Dermis microvascular lymphatic vessel endothelial cell (primary cell): ENCODE measurements at places on chromosomes 3 and 15.

DNA sequence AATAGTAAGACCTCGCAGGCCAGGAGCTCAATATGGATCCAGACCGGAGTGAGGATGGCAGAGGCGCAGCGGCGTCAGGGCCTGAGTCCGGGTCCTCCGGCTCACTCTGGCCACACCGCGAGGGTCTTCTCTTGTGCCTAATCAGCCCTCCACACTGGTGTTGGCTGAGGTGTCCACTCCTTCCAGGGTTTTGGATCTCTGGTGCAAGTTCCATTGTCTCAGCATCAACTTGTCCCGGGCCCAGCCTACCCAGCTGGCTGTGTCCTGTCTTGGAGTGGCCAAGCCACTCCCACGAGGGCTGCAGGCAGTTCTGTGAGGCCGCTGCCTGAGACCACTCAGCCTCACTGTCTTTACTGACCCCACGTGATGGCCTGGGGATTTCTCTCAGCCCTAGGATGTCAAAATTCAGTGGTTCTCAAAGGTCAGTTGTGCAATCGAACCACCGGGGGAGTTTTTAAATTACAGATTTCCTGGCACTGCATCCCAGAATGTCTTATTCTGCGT is 12.6 kb upstream of the GOLGA6L7 start:
- DNase-seq = no peak

DNA sequence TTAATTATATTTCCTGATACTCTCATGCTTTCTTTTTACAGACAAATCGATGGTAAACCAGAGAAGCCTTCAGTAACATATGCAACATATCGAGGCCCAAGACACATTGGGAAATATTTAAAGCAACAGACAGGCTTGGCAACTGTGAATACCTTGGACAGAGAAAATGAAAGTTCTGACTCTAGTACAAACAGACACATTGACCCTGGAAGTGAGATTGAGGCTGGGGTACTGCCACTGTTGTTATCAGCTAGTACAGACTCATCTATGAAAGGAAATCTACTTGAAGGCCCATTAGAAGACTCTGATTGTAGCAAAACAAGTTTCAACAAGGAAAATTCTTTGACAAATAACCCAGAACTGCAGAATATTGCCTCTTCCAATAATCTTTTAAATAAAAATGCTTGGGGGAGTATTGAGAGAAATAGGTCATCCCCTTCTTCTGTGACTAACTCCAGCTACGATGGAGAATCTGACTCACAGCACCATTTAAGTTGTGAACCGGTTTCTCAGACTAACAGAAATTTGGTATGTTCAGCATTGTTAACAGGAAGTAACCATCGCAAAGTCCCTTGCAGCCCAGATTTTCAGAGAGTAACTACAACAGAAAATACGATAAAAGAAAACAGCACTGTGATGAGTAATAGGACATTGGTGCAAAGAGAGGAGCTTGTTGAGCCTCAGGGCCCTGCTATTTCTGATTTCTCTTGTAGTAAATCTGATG is 50.2 kb downstream of the CRYBG3 start:
- DNase-seq = peak; percentile 86

- DNase-seq = no peak
Observed at GRCh38 chr3:37806505-37807200, 55.0 kb upstream of the CTDSPL start.

- no peak for DNase-seq
Observed at GRCh38 chr3:51257870-51258269, 127.2 kb upstream of the MANF start.

GRCh38 chr3:58996730-58997129 is 53.1 kb downstream of the CFAP20DC start:
- DNase-seq = no peak

DNA sequence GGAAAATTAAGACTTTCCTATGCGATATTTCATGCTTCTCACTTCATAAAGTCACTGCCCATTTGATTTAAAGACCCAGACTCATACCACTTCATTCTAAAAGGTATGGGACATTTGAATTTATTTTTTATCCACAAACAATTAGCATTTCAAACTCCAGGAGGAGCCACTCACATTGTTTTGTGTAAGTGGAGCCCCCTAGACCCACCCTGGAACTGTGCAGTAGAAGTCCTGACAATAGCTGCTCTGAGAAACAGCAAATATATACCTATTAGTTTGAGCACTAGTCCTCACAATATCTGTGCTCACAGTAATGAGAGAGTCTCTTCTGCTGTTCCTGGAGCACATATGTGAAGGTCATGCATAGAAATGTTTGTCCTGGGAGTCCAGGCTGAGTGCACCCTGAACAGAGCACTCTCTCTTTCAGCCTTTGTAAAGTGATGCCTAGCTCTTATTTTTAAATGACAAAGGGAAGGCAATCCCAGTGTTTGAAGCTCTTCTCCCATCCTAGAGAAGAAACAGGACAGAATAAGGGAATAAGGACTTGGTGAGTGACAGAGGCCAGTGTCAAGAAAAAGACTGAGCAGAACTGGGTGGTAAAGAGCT is 127.5 kb upstream of the STRIT1 start:
- DNase-seq = no peak

DNA sequence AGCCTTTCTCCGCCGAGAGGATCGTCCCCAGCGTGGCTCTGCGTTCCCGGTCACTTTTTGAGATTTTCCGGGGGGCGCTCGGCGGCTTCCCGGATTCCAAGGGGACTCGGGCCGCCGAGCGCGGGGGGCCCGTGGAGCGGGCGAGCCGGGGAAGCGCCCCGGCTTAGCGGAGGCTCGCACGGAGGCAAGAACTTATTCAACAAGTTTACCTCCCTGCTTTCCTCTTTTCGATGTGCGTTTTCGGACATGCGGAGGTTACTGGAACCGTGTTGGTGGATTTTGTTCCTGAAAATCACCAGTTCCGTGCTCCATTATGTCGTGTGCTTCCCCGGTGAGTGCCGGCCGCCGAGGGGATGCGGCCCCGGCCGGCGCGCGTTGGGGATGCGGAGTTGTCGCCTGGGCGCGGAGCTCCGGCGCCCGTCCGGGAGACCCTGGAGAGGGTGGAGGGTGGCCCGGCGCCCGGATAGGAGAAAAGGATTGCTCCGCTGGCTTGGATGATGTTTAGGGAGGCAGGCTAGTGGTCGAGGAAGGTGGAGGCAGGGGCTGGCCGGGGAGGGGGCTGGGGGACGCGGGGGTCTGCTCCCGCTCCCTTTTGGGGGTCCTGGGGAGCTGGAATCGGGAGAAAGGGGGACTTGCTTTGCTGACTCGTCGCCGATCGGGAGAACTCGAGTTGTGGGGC is 810 bp downstream of the PTPRG start:
- DNase-seq = no peak

- peak; percentile 82 for DNase-seq
Observed at GRCh38 chr3:195106418-195106906, 164.5 kb downstream of the XXYLT1 start.

DNA sequence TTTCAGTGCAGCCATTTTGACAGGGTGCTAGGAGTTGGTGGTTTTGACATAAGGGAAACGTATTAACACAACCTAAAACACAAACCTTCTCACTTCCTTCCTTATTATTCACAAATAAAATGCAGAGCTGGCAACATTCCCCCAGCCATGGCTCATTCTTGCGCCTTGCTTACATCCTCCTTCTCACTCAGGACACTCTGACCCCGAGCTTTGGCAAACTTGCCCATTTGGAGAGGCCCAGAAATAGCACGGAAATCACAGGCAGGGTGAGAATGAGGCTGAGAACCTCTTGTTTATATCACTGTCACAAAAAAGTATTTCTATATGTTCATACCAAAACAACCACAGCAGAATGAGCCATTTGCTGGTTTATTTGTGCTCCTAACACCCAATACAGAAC is 244.3 kb downstream of the NTRK3 start:
- DNase-seq = no peak
